Vagina (tissue), 2 donors: ENCODE measurements at places on chromosomes 11 and 22.

DNA sequence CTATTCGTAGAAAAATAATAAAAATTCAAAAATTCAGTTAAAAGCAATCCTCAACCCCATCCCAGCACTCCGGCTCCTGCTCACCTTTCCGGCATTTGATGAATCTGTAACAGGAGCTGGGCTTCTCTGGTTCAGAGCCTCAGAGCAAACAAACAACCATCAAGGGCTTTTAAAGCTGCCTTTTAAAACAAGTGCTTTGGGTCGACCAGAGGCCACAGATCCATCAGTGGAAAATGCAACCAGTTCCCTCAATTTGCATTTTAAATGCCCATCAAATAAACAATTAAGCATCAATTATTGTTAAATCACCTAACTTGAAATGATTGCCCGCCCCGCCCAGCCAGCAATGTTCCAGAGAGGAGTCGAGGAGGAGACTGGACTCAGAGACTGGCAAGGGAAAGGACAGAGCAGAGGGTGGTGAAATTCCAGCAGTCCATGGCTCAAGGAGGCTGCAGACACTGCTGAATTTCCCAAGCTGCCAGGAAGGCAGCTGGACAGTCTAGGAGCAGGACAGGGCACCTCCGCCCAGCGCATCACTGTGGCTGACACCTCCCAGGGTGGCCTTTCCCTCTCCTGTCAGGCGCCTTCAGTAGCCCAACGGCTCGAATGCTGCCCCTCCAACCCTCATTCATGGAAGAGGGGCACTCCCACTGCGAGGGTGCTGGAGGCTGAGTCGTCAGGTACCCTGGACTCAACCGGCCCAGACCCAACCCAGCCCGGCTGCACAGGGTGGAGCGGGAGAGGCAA, 7.5 kb downstream of the FXYD6 start:
- no peak overlapping the region for H3K4me3 ChIP-seq
- DNase-seq, result no peak
- no peaks in the 10 kb centered on the region for H3K27me3 ChIP-seq
- peaks cover 35% of the 10 kb centered on the region for H3K4me1 ChIP-seq
- H3K36me3 ChIP-seq, result no peaks in the 10 kb centered on the region

DNA sequence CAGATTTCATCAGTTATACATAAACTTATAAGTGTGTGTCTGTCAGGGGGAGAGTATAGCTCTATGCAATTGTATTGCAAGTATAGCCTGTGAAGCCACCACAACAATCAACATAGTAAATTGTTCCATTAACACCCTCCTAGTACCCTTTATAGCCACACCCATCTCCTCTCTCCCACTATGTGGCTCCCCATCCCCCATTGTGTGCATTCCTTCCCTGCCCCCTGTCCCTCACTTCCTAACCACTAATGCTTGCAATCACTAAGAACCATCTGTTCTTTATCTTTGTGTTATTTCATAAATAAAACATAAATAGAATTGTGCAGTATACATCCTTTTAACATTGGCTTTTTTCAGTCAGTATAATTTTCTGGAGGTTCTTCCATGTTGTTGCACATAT, 83.1 kb upstream of the SLC5A12 start:
- no peaks in the 10 kb centered on the region for H3K36me3 ChIP-seq
- no peaks in the 10 kb centered on the region for H3K27me3 ChIP-seq
- H3K27ac ChIP-seq, result no peak overlapping the region
- DNase-seq, result no peak
- H3K4me1 ChIP-seq, result peaks cover 6% of the 10 kb centered on the region

DNA sequence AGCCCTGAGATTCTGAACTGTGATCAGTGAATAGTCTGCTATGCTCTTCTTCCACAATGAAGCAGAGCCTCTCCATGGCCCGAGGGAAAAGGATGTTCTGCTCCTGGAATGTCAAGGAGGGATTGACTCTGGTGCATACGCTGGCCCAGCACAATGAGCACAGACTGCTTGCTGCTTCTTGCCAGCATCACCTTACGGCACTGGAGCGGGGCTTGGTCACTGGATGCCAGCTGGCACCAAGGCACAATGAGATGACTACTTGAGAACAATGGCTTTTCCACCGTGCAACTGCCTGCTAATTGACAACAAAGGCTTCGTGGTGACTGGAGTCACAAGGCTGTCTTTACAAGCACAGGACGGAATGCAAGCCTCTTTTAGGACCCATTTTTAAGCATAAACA, 139.2 kb downstream of the DSCAML1 start:
- no peaks in the 10 kb centered on the region for H3K27me3 ChIP-seq
- H3K4me1 ChIP-seq, result no peaks in the 10 kb centered on the region
- no peak overlapping the region for H3K4me3 ChIP-seq
- DNase-seq, result no peak

- H3K27ac ChIP-seq, result no peak overlapping the region
- DNase-seq, result no peak
- H3K27me3 ChIP-seq, result no peaks in the 10 kb centered on the region
- no peaks in the 10 kb centered on the region for H3K4me1 ChIP-seq
- no peaks in the 10 kb centered on the region for H3K36me3 ChIP-seq
These were observed 25.8 kb downstream of the GGTLC2 start for GRCh38 chr22:22670076-22670795.

DNA sequence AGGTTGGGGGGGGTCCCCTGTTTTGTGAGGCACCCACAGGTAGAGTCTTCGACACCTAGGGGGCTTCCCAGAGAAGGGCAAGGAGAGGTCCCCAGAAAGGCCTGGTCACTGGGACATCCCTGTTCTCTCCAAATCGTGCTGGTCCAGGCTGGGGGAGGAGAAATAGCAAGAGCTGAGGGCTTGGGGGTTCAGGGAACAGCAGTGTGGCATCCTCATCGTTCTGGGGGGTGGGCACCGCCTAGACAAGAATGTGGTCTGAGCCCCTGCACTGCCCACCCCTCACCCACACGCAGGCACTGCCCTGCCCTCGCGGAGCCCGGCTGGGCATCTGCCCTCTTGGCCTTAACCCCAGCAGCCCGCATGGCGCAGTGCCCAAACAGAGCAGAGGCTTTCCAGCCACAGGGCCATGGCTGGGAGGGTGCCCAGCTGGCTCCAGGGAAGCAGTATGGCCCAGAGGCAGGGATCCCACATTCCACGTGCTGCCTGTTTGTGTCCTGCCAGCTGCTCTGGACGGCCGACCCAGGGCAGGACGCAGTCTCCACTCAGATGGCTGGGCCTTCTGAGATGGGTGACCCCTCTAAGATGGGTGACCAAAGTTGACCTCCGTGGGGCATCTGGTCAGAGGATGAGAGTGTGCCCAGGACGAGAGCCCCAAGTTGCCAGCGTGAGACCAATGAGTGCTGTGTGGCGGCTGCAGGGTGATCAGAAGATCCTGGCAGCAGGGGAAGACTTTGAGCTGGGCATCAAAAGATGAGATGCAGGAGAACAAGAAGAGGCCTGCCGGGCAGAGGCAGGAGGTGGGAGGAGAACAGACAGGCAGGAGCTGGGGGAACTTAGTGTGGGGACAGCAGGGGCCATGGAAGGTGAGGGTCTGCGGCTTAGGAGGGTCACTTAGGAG, 14.4 kb downstream of the SCARF2 start:
- H3K27me3 ChIP-seq, result no peaks in the 10 kb centered on the region
- no peak overlapping the region for H3K4me3 ChIP-seq
- H3K27ac ChIP-seq, result peak overlapping the region; percentile 78
- H3K36me3 ChIP-seq, result no peaks in the 10 kb centered on the region

DNA sequence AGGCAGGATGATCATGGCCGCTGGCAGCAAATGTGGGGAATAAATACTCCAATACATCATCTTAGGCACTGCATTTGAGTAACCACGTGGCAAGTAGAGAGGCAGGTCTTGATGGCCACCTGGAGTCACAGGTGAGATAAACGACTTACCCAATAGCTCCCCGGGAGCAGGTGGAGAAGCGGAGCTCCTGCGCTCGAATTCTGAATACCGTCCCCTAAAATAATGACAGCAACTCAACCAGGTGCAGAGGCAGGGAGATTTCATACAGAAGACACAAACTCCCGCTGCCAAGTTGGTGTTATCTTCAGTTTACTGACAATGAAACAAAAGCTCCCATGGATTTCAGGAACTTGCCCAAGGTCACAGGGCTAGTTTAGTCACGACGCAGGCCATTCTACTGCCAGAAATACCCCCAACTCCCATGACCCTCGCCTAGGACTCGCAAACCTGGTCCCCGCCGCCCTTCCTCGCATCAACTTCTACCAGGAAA, 437 bp downstream of the SLC43A3 start:
- no peaks in the 10 kb centered on the region for H3K36me3 ChIP-seq
- peaks cover 55% of the 10 kb centered on the region for H3K4me1 ChIP-seq
- no peaks in the 10 kb centered on the region for H3K27me3 ChIP-seq

- no peaks in the 10 kb centered on the region for H3K27me3 ChIP-seq
- H3K4me3 ChIP-seq, result no peak overlapping the region
- peaks cover 65% of the 10 kb centered on the region for H3K4me1 ChIP-seq
These were observed 6.4 kb downstream of the ENDOD1 start for GRCh38 chr11:95095858-95096587.
